ENCODE measurements at places on chromosomes 16 and 17. TPM values are rescaled to one million over a fixed set of nuclear protein-coding genes. Genes with fewer than 3 reads are reported as not detected.

Gene CACNG5
- total RNA-seq: not detected

Gene ARHGAP44
- 1.00 TPM for total RNA-seq

DNA sequence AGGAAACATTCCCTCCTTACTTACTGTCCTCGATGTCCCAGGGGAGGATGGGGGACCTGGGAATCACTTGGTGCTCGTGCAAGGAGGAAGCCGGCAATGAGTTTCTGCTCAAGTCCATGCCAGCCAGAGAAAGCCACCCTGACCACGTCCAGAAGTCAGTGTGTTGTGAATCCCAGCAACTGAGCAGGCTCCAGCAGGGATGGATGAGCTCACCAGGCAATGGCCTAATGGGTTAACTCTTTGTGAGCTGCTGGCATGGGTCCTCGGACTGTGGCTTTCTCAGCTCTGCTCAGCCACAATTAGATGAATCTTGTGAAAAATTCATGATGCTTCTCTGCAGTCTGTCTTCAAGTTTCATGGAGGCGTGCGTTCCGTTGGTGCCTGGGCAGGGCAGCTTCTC is at the start of gene PIRT:
TSS of gene PIRT (minus strand) at position 167 of the 400 bp plus-strand sequence. CDS start 12,442 bp downstream, outside the sequence.
- no peak for DNase-seq

DNA sequence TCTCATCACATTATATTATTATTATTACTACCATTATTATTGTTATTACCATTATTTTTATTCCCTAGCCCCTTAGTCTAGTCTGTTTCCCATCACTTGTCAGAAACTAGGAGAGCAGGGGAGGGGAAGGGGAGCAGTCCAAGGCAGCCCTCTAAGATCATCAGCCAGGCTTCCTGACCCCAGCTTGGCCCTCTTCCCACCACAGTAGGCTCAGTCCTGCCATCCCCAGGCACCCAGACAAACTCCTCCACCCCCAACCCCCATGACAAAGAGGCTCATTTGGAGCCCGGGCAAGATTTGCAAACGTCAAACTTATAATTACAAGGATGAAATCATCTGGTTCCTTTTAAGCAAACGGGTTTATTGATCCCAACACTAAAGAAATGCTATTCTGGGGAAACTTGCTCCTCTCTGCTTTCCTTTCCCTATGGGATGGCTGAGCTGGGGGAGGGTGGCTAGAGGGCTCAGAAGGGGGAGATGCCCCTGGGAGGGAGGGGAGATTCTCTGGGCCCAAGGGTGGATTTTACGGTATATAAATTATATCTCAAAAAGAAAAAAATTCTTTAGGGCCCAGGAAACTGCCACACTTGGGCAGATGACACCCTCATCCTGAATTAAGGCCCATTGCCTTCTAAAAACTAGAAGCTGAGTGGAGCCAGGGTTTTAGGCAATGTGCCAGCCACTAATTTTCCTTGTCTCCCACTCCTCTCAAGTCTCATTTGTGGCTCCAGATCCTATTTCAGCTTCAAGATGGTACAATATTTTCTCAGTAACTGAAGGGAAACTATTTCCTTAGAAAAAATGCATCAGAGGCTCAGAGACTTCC is 4.4 kb upstream of the CBFB start:
- no peak for DNase-seq

Data from HT1080 (cell line).